Smooth muscle cell of bladder (primary cell): ENCODE measurements at places on chromosomes 6 and 20. TPM values are rescaled to one million over a fixed set of nuclear protein-coding genes. Genes with fewer than 3 reads are reported as not detected.

SYNDIG1 gene
- 1.1 and 1.9 TPM in 2 replicates for total RNA-seq

FGD2 gene
- not detected in 2 replicates for total RNA-seq

ENPP4 gene
- 2.6 and 2.8 TPM in 2 replicates for total RNA-seq

BANF2 gene
- not detected in 2 replicates for total RNA-seq

FAM83C gene
- not detected in 2 replicates for total RNA-seq

CDH26 gene
- total RNA-seq: 0.14 and 0.18 TPM in 2 replicates

SLC17A3 gene
- total RNA-seq: not detected in 2 replicates

SLC16A10 gene
- not detected in 2 replicates for total RNA-seq

ABCF1 gene
- total RNA-seq: 33.4 and 59.5 TPM in 2 replicates

LGSN gene
- under 0.01 TPM in 2 replicates for total RNA-seq

PRIM2 gene
- 25.3 and 54.0 TPM in 2 replicates for total RNA-seq

C20orf141 gene
- 0.37 TPM in 1 of 2 replicates, not detected in the other for total RNA-seq

ARMH2 gene
- not detected in 2 replicates for total RNA-seq

MRAP2 gene
- 0.28 and 0.65 TPM in 2 replicates for total RNA-seq

CLDN20 gene
- total RNA-seq: not detected in 2 replicates

C6orf163 gene
- total RNA-seq: 1.1 and 1.8 TPM in 2 replicates

GNMT gene
- total RNA-seq: not detected in 2 replicates

C20orf202 gene
- not detected in 2 replicates for total RNA-seq

HLA-DQA1 gene
- not detected in 2 replicates for total RNA-seq

SYS1 gene
- 18.6 and 28.5 TPM in 2 replicates for total RNA-seq

DLL1 gene
- total RNA-seq: 0.46 and 3.1 TPM in 2 replicates

HLA-G gene
- total RNA-seq: 0.14 and 0.37 TPM in 2 replicates

PNLDC1 gene
- total RNA-seq: 0.74 TPM in 1 of 2 replicates, not detected in the other

GHRH gene
- not detected in 2 replicates for total RNA-seq

PPP1R3G gene
- total RNA-seq: 1.4 and 2.8 TPM in 2 replicates

CDYL gene
- total RNA-seq: 49.5 and 51.3 TPM in 2 replicates

SMOC2 gene
- total RNA-seq: under 0.01 TPM in 1 of 2 replicates, not detected in the other

PSMG4 gene
- total RNA-seq: 42.2 and 46.6 TPM in 2 replicates

ADGRG6 gene
- 6.4 and 8.1 TPM in 2 replicates for total RNA-seq

VIP gene
- not detected in 2 replicates for total RNA-seq

BHLHE23 gene
- not detected in 2 replicates for total RNA-seq

MEI4 gene
- not detected in 2 replicates for total RNA-seq

TCP11 gene
- 0.14 TPM in 1 of 2 replicates, not detected in the other for total RNA-seq

TMX4 gene
- 58.5 and 64.4 TPM in 2 replicates for total RNA-seq

OR2J3 gene
- not detected in 2 replicates for total RNA-seq

MTFR2 gene
- 0.57 and 0.83 TPM in 2 replicates for total RNA-seq

ULBP1 gene
- total RNA-seq: under 0.01 TPM in 1 of 2 replicates, not detected in the other

MAS1 gene
- total RNA-seq: under 0.01 and 0.09 TPM in 2 replicates

SPATS1 gene
- not detected in 2 replicates for total RNA-seq

SRC gene
- 13.5 and 20.5 TPM in 2 replicates for total RNA-seq

DDR1 gene
- 16.2 and 34.9 TPM in 2 replicates for total RNA-seq

TSPO2 gene
- not detected in 2 replicates for total RNA-seq

SYCP2 gene
- total RNA-seq: 0.37 and 0.57 TPM in 2 replicates

SEMG1 gene
- total RNA-seq: not detected in 2 replicates

MYLK4 gene
- total RNA-seq: 0.46 and 0.57 TPM in 2 replicates

FKBP1C gene
- 0.46 and 0.57 TPM in 2 replicates for total RNA-seq

TFAP2C gene
- under 0.01 TPM in 1 of 2 replicates, not detected in the other for total RNA-seq

OR2H1 gene
- total RNA-seq: 0.14 TPM in 1 of 2 replicates, not detected in the other

ZBTB46 gene
- 4.6 and 9.7 TPM in 2 replicates for total RNA-seq

ANKRD6 gene
- total RNA-seq: 1.1 and 4.5 TPM in 2 replicates
